ENCODE measurements at places on chromosomes 4 and X.

DNA sequence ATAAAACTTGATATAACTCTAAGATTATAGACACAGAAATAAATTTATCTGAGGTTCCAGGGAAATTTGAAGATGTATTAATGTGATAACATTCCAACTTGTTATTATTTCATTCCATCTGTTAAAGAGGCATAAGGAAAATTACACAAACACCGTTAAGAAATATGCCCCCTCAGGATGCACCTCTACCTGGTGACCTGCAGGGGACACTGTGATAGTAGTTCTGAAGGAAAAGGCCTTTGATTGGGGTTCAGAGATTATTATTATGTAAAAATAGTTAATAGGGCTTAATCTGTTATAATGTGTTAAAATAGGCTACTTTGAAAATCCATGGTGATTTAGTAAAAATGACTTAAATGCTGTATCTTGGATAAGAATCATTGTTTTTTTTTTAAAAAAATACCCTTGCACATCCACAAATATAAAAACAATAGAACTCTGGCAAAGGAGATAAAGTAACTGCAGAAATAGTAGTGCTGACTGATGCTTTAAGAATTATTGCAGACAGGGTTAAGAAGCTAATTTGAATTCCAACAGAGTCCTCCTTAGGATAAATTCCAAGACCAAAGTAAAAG, 6.1 kb upstream of the ABRAXAS1 start:
- DNase-seq: peak; percentile 62

DNA sequence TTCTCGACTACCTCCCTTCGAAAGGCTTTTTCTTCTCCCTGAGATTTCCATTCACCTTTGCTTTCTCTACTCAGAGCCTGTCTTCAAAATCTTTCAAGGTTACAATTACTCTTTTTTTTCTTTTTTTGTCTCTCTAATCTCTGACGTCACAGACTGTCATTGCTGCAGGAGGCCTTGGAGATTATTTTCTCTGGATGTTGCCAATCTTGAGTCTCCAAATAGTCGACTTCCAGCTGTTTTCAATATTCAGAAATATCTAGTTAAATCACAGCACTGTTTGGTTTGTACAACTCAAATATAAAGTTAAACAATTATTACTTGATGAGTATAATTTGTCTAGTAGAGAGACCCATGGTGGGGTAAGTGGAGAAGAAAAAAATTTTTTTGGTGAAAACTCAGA, 359.0 kb upstream of the BOD1L1 start:
- DNase-seq: no peak

DNA sequence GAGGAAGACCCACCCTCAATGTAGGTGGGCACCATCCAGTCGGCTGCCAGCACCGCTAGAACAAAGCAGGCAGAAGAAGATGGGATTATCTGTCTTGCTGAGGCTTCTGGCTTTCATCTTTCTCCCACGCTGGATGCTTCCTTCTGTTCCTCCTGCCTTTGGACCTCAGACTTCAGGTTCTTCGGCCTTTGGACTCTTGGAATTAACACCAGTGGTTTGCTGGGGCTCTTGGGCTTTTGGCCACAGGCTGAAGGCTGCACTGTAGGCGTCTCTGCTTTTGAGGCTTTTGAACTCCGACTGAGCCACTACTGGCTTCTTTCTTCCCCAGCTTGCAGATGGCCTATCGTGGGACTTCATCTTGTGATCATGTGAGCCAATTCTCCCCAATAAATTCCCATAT, 55.1 kb downstream of the PDLIM5 start:
- DNase-seq: no peak

- peak; percentile 86 for DNase-seq
Measured at GRCh38 chr4:74932832-74933561, at the start of gene PARM1. PARM1 (plus strand) TSS chr4:74933116; CDS start chr4:74933328, 212 bp downstream.

GRCh38 chrX:21398426-21398825, 24.2 kb downstream of the CNKSR2 start:
- DNase-seq: peak; percentile 51

DNA sequence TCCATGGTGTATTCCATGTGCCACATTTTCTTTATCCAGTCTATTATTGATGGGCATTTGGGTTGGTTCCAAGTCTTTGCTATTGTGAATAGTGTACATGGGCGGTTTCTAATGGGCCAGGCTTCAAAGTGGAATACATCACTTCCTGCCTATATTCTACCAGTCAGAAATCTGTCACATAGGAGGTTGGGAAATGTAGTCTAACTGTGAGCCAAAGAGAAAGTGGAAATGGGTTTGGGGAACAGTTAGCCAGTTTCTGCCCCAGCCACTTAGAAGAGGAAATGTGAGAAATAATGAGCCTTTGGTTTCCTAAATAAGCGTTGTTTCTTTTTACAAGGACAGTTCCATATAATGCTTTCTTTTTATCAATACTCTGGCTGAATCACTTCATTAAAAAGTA, 85.1 kb upstream of the AP1S2 start:
- no peak for DNase-seq

DNA sequence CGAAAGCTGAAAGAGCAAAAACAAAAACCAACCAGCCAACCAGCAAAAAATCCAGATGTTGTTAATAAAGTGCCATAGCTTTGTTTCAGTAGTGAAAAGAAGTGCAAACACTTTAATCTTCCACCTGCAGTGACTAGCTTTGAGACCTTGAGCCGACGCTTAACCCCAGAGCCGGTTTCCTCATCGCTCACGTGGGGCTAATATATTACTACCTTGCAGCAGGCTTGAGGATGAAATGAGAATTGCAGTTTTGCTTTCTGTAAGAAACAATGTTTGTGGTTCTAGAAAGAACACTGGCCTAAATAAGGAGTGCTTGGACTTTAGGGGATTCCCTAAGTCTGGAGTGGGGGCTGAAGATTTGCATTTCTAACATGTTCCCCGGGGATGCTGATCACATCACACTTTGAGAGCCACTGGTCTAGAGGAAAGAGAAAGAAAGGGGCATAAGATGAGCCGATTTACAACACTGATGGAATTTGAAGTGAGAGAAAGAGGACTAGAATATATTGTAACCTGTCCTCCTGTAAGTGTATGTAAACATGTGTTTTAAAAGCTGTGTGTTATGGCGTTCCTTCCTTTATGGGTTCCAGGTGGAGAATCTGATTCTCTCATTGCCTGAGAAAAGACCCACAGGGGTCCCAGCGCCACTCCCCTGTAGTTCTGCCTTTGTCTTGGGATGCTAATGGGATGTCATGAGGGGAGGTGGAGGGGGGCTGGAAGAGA, 1.4 kb downstream of the FGF2 start:
- DNase-seq: no peak

DNA sequence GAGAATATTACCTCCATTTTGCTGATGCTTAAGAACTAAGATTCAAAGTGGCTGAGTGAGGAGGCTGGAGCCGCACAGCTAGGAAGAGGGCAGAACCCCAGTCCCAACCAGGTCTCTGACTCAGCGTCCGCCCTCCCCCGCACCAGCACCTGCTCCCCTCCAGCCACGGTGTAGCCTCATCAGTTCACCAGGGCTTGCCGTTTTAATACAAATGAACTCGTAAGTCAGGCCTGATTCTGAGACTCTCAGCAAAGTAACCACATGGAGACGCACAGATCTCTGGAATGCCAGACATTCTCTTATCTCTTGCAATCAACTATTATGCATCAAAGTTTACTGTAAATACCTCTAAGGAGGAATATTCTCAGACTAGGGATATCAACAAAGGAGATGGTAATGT, 52.4 kb downstream of the ENPP6 start:
- DNase-seq: peak; percentile 2

DNA sequence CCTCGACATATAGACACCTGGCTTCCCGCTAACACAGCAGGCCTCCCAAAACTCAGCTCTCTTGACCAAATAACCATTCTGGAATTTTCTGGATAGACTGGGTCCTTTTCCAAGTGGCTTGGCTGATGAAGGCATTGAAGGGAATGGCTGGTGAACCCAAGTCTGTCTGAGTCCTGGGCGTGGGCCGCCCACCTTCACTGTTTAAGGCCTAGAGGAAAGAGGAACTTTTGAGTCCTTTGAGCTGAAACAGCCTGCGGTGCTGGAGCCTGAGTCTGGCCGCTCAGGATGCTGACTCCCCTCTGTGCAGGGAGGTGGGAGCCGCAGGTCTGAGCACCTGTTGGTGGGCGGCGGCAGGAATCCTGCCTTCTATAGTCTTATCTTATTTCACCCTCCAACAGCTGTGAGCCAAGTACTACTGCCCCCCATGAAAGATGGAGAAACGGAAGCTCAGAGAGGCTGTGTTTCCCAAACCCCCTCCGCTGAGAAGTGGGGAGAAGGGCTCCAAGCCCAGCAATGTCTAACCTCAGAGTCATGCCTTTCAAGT, 23.4 kb downstream of the ACOX3 start:
- DNase-seq: no peak

DNA sequence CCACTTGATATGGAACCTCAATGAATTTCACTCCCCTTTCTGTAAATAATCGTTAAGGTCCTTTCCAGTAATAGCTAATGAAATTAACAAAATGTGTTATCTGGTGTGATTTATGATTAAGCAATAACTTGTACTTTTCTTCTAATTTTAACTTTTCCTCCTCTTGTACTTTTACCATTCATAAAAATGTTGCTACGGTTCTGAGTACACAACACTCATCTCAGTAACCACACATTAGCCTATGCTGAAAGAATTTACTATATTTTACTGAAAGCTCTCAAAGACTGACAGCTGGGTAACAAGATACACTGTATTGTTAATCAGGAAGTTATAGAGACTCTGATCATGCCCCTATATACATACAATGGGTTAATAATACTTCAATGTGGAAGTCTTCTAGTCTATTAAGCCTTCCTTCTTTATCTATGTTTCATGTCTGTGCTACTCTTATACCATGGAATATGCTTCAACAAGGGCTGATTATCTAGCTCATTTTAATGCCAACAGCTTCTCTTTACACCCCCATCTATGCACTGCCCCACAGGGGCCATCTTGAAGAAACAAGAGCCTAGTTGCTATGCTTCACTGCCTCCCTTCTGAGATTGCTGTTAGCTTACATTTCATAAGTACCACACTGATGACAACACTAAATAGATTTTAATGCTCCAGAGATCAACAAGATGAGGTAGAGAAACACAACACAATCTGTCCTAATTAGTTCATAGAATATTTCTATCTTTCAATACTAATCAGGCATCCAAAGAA, 39.1 kb downstream of the LAMP2 start:
- DNase-seq: no peak

Measured in RKO (cell line).